Urinary bladder (tissue), 4 donors: ENCODE measurements at places on chromosomes 6 and 20.

- DNase-seq, result no peak
Measured at GRCh38 chr20:39983183-39983582, 705.9 kb downstream of the MAFB start.

GRCh38 chr6:150024646-150025155 is 631 bp downstream of the RAET1L start:
- no peak for DNase-seq

DNA sequence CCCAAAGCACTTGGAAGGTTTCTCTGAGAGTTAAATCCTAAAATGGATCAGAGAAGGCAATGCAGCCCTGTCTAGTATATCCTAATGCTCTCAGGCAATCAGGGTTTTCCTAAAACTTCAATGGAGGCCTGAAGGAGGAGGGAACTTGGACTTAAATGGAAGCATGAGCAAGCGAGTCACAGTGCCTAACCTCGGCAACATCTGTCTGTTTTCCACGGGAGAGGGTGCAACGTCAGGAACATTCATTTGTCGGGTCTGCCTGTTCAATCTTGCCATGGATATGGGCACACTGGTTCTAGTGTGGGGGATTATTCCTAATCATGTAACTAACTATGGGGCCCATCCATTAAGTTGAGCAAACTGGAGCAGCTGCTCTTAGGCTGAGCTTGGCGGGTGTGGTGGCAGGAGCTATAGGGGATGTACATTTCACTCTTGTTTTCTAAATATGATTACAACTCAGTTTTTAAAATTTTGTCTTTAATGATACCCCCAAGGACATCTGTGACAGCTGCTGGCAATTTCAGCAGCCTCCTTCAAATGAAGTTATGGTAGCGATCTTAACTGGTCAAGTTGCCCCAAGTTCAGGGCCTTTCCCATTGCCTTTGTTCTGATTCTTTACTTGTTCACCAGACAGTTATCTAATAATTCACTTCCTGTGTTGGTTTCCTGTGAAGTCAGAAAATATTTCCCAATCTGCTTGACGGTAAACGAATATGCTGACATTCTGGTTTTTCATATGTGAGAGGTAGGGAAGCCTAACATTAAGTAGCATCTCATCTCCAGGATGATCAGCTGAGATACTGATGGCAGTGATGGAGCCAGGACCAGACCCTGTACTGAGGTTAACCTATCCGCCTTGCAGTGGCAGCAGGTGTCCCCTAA is 21.6 kb downstream of the DSE start:
- DNase-seq, result no peak

- DNase-seq, result no peak
Measured at GRCh38 chr6:33289784-33290315, 449 bp downstream of the PFDN6 start.

GRCh38 chr20:32496811-32497533 is 88.2 kb downstream of the NOL4L start:
- DNase-seq, result no peak

GRCh38 chr6:48615041-48615440 is 504.0 kb upstream of the PTCHD4 start:
- DNase-seq, result no peak
